Esophagus squamous epithelium (tissue), 5 donors: ENCODE measurements at places on chromosomes 5 and 9. TPM values are rescaled to one million over a fixed set of nuclear protein-coding genes. Genes with fewer than 3 reads are reported as not detected.
A peak's percentile ranks its signal among the peaks of the same experiment; 100 is the strongest.

- H3K4me3 ChIP-seq = peak overlapping the region; percentile 33
- peak overlapping the region; percentile 42 for H3K27ac ChIP-seq
- no peak for DNase-seq
- no peaks in the 10 kb centered on the region for H3K36me3 ChIP-seq
- H3K27me3 ChIP-seq = no peaks in the 10 kb centered on the region
- peaks cover 50% of the 10 kb centered on the region for H3K4me1 ChIP-seq
Observed at GRCh38 chr5:372996-373709, 51.6 kb downstream of the AHRR start.

AIF1L gene
- total RNA-seq = 43.5 TPM

GPR151 gene
- total RNA-seq = not detected

DNA sequence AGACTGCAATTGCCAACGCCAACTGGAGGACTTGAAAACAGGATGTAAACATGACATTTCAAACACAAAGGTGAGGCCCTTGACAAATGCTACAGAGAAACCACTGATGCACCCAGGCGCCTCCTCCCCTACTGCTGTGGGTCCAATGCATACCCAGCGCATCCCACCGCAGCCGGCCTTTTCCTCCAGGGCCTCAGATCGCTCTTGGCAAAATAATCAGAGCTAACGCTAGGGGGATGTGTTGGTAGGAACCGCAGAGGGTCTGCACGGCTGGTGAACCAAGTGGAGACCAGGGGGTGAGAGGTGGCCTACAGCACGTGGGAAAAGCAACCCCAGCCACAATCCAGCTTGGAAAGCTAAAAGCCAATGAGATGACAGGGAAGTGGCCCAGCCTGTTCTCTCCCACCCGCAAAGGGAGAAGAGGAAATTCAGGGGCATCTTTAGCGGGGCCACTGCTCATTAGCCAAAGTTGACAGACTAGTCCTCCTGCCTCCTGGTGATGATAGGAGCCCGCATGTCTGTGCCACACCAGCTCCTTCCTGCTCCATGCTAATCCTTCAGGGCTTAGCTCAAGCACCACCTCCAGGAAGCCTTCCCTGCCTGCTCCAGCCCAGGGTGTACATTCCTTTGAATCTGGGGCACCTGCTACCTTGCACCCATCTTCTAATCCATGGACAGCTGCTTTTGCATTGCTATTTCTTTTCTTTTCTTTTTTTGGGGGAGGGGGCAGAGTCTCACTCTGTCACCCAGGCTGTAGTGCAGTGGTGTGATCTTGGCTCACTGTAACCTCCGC, 5.9 kb downstream of the FAM163B start:
- no peak for DNase-seq
- H3K27me3 ChIP-seq = no peaks in the 10 kb centered on the region

HAVCR2 gene
- total RNA-seq = 0.45 TPM

GRCh38 chr9:92562461-92562967, 26.7 kb upstream of the ECM2 start:
- no peak overlapping the region for H3K4me3 ChIP-seq
- DNase-seq = no peak
- peak overlapping the region; percentile 21 for H3K27ac ChIP-seq
- no peaks in the 10 kb centered on the region for H3K27me3 ChIP-seq
